Stimulated activated naive CD8-positive, alpha-beta T cell treated with anti-CD3 and anti-CD28 coated beads, Interleukin-15, amount 100 ng/mL, for 72 hours (primary cell): ENCODE measurements at places on chromosomes 3 and 15.

GRCh38 chr15:83155942-83156341 is 48.5 kb downstream of the TM6SF1 start:
- DNase-seq = no peak

- DNase-seq = no peak
These were observed 10.5 kb downstream of the FBXL2 start for GRCh38 chr3:33287672-33288282.

- peak; percentile 56 for DNase-seq
These were observed 160.5 kb downstream of the FGF12 start for GRCh38 chr3:192566706-192567290.

DNA sequence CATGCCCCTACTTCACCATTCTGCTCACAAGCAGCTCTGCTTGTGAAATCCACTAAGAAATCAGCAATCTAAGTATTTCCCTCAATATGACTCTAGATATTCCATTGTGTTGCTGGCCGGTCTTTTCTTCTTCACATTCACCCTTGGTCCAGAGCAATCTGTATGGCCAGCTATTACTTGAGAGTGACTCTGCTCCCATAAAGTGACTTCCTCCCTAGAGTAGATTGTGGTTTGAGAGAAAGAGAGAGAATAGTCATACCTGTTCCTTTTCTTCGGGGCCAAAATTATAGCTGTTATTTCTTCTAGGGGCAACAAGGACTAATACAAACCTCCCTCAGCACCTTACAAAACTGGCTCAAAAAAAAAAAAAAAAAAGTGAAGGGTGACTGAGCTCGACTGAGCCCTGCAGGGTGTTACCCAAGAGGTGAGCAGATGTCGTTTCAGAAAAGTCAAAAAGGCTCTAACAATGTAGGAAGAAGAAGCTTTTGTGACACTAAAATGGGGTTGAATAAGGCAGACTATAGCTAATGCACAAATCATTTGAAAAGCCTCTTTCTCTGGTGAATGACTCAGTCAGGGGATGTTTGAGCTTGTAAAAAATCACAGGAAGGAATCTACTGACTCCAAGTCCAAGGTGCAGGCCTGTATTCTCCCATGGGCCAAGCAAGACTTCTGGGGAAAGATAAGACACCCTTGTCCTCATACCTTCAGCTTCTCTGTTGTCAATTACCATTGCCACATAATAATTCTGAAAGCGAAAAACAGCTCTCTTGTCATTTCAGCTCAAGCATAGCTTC is 161.0 kb upstream of the SLC24A5 start:
- no peak for DNase-seq
